ENCODE measurements at places on chromosomes 2 and 18. TPM values are rescaled to one million over a fixed set of nuclear protein-coding genes. Genes with fewer than 3 reads are reported as not detected.

GRCh38 chr2:208012449-208012848 is 12.9 kb downstream of the PLEKHM3 start:
- DNase-seq: no peak

DNA sequence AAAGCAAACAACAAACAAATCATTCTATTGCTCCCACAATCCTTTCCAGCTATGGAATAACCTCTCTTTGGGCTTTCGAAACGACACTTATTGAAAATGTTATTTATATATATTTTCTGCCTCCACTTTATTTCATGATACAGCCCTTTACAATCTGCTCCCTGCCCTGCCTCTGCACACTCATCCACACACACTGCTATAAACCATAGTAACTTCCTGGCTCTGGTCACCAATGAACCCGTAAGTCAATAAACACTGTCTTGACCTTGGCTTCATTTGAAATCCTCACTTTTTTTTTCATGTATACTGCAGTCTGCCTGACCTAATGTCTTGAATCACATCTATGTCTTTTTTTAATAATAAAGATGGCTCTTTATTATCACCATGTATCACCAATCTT is 161.5 kb downstream of the SLC39A10 start:
- DNase-seq: no peak

- DNase-seq: no peak
These were observed 712.7 kb upstream of the FAM98A start for GRCh38 chr2:34311816-34312215.

DNA sequence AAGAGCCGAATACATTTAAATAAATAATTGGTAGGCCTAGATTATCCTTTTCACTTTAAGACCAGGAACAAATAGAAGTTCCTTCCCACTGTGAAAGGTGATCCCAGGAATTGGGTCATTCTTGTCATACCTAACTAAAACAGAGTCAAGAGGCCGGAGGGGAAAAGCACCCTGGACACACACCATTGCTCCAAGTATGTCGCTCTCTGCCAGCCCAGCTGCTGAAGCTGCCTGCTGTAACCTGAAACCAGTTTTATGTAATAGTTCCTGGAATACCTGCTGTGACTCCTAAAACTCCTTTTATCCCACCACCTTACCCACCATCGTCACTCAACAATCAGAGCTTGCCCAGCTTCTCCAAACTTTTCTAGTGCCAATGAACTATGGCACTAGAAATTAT is 217.1 kb downstream of the PTPRM start:
- no peak for DNase-seq

DNA sequence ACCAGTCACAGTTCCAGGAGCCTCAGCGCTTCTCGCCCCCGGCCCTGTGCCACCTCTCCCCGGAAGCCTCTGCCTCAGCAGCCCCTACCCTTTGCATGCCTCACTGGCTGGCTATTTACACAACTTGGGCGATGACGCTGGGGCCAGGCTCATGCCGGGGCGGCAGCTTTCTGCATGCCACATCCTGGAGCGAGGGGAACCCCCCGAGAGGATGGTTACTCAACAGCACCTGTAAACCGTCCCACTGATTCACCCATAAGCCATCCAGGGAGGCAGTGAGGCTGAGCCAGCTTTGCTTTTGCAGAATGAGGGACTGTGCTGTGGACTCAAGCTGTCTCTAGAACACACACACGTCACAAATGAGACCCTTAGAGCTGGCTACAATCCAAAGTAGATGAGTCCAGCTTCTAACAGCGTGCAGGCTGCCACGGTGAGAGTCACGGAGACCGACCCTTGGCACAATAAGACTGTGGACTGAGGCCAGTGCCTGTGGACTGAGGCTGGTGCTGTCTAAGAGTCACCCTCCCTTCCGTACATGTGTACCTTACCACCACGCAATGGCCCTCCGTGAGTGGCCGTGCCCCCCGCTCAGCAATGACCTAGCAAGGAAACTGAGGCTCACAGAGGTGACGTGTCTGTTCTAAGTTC is 45.6 kb upstream of the ODC1 start:
- DNase-seq: no peak

DNA sequence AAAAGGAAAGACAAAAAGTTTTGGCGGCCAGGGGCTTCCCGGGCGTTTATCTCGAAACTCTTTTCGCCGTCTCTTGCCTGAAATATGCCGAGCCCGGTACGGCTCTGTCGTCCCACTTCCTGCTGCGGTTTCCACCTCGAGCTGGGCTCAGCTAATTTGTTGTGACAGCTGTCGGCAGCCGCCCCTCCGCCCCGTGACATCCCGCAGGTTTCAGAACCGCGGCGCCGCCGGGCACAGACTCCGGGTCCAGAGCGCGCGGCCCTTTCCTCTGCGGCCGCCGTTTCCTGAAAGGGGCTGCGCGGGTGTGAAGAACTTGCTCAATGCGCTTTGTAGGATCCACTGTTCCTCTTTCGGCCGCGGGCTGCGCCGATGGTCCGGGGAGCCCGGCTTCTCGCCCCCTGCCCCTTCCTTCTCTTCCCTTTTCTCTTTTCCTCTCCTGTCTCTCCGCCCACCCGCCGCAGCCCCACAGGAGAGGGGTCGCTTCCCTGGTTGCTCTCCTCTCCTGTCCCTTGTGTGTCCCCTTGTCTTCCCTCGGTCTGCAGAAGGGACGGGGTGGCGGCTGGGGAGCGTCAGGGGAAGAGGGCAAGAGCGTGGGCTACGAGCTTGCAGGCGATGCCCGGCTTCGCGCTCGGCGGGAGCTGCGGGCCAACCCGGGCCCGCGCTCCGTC is 648 bp downstream of the ARID5A start:
- no peak for DNase-seq

- DNase-seq: no peak
These were observed 247.4 kb upstream of the RAB6C start for GRCh38 chr2:129731907-129732629.

DNA sequence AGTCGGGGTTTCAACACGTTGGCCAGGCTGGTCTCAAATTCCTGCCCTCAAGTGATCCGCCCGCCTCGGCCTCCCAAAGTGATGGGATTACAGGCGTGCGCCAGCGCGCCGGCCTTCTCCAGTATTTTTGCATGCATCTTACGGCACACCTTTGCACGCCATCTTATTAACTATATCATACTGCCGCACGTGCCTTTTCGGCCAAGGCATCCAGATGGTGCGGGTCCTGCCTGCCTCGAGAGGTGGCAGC is 765 bp upstream of the ING5 start:
- no peak for DNase-seq

GRCh38 chr2:28414583-28414982 is 21.9 kb downstream of the FOSL2 start:
- DNase-seq: no peak

DNA sequence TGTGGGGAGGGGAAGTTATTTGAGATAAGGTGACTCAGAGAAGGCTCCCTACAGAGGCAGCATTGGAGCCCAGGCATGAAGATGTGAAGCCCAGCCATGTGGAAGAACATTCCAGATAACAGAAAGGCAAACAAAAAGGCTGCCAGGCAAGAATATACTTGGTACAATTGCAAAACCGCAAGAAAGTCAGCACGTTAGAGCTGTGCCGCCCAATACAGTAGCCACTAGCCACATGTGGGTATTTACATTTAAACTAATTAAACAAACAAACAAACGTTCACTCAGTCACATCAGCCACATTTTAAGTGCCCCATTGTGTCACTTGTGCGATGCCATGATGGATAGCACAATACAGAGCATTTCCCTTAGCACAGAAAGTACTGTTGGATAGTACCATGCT is 179.6 kb downstream of the SATB2 start:
- no peak for DNase-seq

DNA sequence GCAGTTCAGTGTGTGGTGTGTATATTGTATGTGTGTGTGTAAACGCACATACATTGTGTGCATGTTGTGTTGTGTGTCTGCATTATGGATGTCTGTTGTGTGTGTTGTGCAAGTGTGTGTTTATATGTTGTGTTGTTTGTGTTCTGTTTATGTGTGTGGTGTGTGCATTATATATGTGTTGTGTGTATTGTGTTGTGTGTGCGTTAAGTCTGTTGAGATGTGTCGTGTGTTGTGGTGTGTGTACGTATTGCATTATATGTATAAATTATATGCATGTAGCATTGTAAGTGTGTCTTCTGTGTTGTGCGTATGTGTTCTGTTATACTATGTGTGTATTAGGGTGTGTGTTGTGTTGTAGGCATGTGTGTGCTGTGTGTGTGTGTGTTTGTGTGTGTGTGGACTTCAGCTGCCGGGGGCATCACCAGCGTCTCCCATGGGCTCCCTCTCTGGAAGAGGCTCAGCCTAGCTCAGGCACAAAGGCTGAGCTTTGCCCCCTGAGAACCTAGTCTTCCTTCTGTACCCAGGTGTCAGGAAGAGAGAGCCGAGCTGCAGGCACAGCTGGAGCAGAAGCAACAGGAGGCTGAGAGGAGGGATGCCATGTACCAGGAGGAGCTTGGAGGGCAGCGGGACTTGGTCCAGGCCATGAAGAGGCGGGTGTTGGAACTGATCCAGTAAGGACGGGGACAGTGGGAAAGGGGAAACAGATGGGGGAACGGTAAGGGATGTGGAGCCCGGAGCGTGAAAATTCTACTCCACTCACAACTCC is 13.7 kb downstream of the RUFY4 start:
- DNase-seq: no peak

DNA sequence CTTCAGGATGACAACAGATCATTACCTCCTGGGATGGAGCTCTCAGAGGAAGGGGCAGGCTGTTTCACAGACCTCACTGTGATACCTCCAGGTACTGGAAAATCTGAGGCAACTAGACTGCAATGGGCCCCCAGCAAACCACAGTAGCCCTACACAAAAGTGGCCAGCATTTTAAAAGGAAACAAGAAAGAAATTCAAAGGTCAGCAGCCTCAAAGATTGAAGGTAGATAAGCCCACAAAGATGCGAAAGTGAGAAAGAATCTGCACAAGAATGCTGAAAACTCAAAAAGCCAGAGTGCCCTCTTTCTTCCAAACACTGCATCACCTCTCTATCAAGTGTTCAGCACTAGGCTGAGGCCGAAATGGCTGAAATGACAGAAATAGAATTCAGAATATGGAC is 499.5 kb upstream of the CHAC2 start:
- DNase-seq: no peak

- DNase-seq: no peak
These were observed 3.0 kb downstream of the CALCRL start for GRCh38 chr2:187445051-187445450.

- DNase-seq: no peak
These were observed 10.7 kb downstream of the GPR45 start for GRCh38 chr2:105252271-105252670.

ASTL gene
- total RNA-seq: not detected

TLX2 gene
- total RNA-seq: not detected

NGEF gene
- 1.3 TPM for total RNA-seq

COLEC11 gene
- total RNA-seq: 3.6 TPM

TRIM43 gene
- total RNA-seq: not detected

PTPN18 gene
- total RNA-seq: 43.1 TPM
